NCI-H146 (cell line): ENCODE measurements at places on chromosomes 4 and X.

- no peak for DNase-seq
Measured at GRCh38 chr4:53651156-53651735, 60.0 kb upstream of the LNX1 start.

- DNase-seq = no peak
Measured at GRCh38 chrX:72079607-72080006, 52.1 kb downstream of the RTL5 start.

GRCh38 chrX:9379697-9380551, 84.9 kb upstream of the TBL1X start:
- peak; percentile 18 for DNase-seq

DNA sequence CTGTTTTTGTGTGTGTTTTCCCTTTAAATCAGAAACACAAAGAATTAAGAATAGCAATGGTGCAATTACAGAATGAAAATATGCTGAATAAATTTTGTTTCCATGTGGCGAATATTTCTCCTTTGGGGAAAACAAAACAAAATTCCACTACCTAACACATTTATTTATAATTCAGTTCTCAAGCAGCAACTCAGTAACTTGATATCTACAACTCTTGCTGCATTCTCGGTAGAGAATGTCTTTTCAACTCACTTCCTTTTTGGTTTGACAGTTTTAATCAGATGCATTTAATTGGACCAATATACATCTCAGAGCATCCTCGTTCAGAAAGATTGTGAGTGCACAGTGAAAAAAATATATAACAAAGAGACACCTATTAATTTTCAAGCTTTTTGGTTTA, 30.8 kb downstream of the ZNF827 start:
- DNase-seq = no peak

DNA sequence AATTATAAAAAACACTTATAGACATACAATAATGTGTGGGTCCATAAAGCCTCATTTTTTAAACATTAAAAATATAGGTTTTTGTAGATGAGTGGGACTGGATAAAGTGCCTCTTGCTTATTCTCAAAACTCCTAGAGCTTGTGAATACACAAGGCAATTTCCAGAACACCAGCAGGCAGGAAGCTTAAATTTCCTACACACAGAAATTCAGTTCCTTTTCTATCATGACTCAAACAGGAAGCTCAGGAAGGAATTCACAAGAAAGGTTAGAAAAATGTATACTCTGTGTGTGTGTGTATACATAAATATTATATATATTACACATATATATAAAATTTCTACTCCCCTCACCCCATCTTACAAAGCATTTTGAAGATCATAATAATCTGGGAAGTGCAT, 11.3 kb downstream of the MAGEB6 start:
- no peak for DNase-seq

DNA sequence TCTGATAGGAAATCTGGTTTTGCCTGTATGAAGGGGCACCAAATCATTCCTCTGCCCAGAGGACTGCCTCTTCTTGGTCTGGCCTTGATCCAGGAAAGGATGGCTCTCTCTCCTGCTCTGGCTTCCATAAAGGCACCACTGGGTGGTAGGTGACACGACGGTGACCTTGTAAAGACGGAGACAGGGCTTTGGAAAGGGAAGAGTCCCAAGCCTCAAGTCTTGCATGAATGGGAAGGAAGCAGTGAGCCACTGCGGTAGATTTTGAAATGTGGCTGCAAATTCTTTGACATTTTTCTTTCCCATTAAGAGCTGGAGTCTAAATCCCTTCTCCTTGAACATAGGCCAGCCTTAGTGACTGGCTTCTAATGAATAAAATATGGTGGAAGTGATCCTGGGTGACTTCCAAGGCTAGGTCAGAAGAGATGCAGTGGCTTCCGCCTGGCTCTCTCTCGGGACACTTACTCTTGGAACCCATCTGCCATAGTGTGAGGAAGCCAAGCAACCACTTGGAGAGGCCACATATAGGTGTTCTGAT, 347.4 kb downstream of the BCOR start:
- no peak for DNase-seq
